ENCODE measurements at places on chromosomes 13 and 19.

DNA sequence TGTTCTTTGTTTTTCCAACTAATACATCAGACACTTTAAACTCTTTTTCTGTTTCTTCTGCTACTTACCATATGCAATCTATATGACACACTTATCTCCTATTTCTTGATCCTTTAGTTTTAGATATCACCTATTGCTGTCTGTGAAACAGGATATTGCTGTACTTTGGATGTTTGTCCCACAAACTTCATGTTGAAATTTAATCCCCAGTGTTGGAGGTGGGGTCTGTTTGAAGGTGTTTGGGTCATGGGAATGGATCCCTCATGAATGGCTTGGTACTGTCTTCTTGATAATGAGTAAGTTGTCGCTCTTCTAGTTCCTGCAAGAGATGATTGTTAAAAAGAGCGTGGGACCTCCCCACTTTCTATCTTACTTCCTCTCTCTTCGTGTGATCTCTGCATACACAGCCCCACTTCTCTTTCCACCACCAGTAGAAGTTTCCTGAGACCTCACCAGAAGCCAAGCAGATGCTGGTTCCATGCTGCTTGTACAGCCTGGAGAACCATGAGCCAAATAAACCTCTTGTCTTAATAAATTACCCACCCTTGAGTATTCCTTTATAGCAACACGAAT, 244.2 kb downstream of the NHLRC3 start:
- no peak for DNase-seq

GRCh38 chr19:17968362-17968761, 1.5 kb downstream of the KCNN1 start:
- DNase-seq: no peak

- no peak for DNase-seq
Observed at GRCh38 chr13:86839221-86839620, 832.0 kb upstream of the SLITRK5 start.

DNA sequence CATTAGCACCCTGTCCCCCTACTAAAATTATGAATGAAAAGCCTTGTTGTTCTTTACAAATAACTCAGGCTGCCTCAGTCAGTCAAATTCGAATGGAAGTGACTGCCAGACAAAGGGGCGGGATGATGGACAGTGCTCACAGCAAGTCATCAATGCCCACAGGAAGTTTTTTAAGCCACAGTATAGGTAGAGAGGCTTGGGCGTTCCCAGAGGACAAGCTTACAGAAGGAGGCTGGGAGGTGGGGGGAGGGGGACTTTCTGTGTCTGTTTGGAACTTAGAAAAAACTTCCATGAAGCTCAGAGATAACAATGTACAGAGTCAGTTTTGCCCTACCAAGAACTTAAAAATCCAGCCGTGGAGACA, 18.5 kb upstream of the SPRY2 start:
- no peak for DNase-seq

- DNase-seq: no peak
Observed at GRCh38 chr13:76286178-76286577, 600.0 kb downstream of the KCTD12 start.

DNA sequence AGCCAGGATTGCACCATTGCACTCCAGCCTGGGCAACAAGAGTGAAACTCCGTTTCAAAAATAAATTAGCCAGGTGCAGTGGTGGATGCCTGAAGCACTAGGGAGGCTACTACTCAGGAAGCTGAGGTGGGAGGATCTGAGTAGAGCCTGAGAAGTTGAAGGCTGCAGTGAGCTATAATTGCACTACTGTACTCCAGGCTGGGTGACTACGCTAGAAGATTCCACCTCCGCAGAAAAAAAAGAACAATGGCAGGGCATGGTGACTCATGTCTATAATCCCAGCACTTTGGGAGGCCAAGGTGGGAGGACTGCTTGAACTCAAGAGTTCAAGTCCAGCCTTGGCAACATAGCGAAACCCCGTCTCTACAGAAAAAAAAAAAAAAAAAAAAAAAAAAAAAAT, 20.5 kb downstream of the HAUS8 start:
- DNase-seq: no peak

DNA sequence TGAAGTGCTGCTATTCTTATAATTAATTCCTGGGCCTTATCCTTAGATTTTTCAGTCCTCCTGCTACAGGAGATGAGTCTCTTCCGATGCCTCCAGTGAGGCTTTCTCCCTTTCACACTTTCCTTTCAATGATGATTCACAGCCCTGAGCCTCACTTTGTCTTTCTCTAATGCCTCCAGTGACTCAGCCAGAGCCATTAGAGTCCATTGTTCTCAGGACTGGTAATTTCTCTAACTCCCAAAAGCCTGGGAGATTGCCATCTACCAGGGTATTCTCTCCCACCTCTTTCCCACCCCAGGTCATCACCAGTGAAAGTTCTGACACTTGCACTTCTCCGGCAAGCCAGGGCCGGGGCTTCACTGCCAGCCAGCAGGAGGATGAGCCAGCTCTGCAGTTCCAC, 49.6 kb upstream of the ARGLU1 start:
- no peak for DNase-seq

DNA sequence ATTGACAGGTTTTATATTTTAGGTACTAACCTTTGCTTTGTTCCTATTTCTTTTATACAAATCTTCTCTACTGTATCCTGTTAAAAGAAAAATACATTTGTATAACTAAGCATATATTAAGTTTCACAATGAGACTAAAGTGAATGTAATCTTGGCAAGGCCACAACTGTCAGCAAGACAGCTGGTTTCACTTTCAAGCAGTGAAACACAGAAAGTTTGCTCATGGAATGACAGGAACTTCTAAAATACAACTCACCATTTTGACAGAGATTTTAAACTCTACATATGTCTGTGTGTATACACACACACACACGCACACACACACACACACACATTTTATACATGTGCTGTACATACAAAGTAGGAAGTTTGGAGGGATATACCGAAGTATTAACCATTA, 53.3 kb downstream of the PARP4 start:
- no peak for DNase-seq

- no peak for DNase-seq
Observed at GRCh38 chr13:111975539-111976473, 91.1 kb upstream of the SOX1 start.

DNA sequence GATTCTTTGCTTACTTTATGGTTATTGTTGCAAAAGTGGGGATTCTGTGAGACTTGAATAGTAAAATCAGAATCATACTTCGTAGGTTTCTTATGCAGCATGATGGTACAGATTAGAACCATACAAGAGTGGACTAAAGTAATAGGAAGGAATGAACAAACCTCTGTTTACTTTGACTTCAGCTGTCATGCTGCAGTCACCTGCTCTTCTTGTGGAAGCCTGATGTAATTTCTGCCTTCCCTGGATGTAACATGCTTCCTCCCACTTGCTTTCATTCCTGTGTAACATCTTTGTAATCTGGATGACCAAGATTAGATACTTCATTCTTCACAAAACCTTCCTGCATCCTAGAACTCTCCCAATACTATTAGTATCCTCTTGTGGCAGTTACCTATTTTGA, 235.0 kb downstream of the PCCA start:
- no peak for DNase-seq

DNA sequence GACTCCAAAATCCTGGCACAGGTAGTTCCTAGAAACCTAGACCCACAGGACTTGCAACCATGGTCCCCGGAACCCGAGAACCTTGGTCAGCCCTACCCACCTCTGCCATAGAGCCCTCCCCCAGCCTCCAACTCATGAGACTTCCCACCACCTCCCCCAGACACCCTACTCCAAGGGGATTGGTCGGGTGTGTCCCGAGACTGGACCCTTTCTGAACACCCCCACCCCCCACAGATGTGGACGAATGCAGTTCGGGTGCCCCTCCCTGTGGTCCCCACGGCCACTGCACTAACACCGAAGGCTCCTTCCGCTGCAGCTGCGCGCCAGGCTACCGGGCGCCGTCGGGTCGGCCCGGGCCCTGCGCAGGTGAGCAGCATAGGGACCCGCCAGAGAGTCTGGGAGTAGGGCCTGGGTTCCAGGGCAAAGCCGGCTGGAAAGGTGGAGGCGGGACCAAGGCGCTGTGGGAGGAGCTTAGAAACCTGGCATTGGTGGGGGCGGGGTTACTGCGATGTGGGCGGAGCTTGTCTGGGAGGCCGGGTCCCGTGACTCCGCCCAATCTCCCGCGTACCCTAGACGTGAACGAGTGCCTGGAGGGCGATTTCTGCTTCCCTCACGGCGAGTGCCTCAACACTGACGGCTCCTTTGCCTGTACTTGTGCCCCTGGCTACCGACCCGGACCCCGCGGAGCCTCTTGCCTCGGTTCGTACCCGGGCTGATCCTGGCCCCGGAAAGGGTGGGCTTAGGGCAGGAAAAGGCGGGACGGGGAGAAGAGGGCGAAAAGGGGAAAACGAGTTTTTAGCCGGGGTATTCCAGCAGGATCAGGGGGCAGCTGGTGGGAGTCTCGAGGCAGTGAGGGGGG, 11.9 kb downstream of the LTBP4 start:
- peak; percentile 63 for DNase-seq

- no peak for DNase-seq
Observed at GRCh38 chr19:28960986-28961705, 251.8 kb downstream of the UQCRFS1 start.

DNA sequence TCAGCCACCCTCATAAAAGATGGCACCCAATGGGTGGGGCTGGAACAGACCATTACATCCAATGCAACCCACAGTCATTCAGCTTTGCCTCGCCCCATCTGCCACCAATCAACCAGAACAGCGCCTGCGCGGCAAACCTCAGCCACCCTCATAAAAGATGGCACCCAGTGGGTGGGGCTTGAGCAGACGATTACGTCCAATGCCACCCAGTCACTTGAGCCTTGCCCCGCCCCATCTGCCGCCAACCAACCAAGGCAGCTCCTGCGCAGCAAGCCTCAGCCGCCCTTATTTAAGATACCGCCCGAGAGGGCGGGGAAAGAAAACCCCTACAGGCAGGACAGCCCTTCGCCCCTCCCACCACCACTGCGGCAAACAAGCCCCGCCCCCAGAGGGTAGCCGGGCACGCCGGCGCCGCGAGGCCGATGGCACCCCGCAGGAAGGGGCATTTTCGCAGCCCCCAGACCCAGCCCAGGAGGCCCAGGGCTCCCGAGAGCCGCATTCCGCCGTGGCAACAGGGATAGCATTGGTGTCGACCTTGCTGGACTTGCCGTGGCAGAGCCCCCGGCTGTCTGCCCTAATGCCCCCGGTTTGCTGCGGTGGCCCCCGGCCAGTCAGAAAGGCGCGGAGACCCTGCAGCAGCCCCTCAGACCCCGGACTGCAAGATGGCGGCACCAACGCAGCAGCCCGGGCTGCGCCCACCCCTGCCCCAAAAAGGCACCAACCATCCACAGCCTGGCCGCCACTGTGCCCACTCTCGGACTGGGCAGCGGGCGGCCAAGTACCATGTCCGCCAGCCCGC, 675 bp downstream of the PEG3 start:
- DNase-seq: peak; percentile 98

- DNase-seq: peak; percentile 84
Observed at GRCh38 chr19:35352448-35353304, 5.0 kb downstream of the FFAR1 start.

GRCh38 chr19:2308114-2308556, at the start of gene LINGO3:
LINGO3 (minus strand) TSS chr19:2308154; CDS start chr19:2291776, 16,378 bp downstream.
- DNase-seq: no peak

- no peak for DNase-seq
Observed at GRCh38 chr19:35797663-35798062, 15.0 kb downstream of the PRODH2 start.

DNA sequence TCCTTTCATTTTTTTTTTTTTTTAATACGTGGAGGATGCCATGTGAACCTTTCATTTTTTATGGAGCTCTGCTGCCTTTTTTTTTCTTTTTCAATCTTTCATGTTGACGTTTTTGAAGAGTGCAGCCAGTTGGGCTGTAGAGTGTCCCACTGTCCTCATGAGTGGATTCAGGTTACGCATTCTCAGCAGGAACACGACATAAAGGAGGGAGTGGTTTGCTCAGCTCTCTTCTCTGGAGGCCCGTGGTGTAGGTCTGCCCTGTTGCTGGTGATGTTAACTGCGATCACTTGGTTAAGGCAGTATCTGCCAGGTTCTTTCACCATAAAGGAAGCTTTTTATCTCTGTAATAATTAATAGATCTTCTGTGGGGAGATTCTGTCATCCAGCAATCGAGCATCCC, 26.7 kb upstream of the CACNG8 start:
- DNase-seq: no peak

- peak; percentile 85 for DNase-seq
Observed at GRCh38 chr19:19033426-19034203, at the start of the genes ARMC6 and SUGP2. ARMC6 (plus strand) TSS chr19:19033603; CDS start chr19:19034210, 607 bp downstream. SUGP2 (minus strand) TSS chr19:19033517; CDS start chr19:19031071, 2,446 bp downstream.

DNA sequence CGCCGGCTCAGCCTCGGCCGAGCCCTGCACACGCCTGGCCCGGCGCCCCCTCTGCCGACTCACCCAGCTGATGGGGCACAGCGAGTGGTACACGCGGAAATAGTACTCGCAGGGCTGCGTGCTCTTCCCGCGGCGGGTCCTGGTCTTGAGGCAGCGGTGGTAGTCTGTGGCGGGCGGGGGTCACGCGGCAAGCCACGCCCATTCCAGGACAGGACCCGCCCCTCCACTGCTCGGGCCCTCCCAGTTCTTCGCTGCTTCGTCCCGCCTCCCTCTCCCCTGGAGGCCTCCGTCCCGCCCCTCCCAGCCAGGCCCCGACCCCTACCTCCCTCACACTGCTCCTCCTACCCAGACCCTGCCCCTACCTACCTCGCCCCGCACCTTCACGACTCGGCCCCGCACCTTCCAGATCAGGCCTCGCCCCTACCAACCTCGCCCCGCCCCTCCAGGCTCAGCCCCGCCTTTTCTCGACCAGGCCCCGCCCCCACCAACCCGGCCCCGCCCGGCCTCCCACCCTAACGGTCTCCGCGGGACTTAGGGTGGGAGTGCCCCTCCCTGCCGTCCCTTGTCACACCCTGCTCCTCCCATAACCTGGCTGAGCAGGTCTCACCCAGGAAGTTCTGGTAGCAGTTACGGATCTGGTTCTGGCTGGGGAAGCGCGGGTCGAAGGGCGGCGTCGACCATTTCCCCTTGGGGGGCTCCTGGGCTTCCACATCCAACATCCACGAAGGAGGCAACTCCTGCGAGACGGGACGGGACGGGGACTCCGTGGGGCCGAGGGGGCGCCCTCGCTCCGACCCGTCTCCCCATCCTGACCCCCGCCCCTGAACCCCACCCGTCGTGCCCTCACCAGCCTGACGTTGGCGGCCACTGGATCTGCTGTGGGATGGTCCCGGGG, 469 bp downstream of the COX6B2 start:
- DNase-seq: peak; percentile 69

DNA sequence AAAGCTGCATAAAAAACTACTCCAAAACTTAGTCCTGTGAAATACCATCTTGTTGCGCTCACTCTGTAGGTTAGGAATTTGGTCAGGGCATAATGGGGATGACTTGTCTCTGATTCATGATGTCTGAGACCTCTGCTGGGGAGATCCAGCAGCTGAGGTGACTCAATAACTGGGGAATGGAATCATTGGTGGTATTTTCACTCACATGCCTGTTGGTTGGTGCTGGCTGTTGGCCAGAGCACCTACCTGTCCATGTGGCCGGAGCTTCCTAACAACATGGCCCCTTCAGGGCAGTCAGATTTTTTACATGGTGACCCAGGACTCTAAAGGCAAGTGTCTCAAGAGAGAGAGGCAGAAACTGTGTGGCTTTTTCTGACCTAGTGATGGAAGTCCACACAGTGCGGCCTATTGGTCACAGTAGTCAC, 7.4 kb upstream of the ESD start:
- no peak for DNase-seq
